CD4-positive, alpha-beta memory T cell (primary cell): ENCODE measurements at places on chromosomes 7 and 10. TPM values are rescaled to one million over a fixed set of nuclear protein-coding genes. Genes with fewer than 3 reads are reported as not detected.

The AQP1 gene
- not detected for total RNA-seq

The NKX1-2 gene
- not detected for total RNA-seq

The BEND7 gene
- not detected for total RNA-seq

The IQUB gene
- total RNA-seq, result 0.14 TPM

The SRRT gene
- total RNA-seq, result 272 TPM

The C10orf53 gene
- not detected for total RNA-seq

The CTAGE8 gene
- not detected for total RNA-seq

The NUDT13 gene
- total RNA-seq, result 2.9 TPM
